ENCODE measurements at places on chromosomes 5 and 9.

DNA sequence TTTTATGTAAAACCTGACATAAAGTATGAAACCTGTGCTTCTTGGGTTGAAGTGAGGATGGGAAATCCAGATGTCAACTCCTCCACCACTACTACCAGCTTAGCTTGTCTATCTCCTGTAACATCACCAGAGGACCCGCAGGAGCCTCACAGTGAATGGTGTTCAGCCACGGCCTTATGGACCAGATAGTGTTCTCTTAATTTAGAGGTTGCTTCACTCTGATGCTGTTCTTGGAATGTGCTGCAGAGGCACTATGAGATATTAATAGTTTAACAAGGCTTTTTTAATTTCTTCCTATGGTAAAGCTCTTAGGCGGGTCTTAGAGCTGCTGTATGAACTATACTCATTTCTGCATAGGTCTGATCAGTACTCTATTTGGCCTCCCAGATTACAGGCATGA is 27.9 kb downstream of the NFX1 start:
- DNase-seq: no peak

GRCh38 chr5:81310402-81311063 is 9.1 kb downstream of the ZCCHC9 start:
- DNase-seq: no peak

GRCh38 chr9:2477755-2478154 is 143.8 kb upstream of the VLDLR start:
- DNase-seq: no peak

DNA sequence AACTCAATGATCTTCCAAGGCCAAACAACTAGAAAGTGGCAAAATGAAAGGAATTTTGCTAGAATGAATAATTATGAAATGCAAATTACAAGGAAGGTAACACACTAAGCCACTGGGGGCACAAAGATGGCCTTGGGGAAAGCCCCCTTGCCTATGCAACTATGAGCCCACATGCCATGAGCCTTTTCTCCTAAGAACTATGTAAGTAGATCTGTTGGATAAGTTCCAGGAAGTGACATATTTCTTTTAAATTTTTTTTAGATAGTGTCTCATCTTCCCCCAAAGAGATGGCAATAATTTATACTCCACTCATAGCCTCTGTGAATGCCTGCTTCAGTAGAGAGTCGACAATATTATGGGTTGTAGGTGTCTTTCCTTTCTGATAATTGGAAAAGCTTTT is 257.8 kb downstream of the AUH start:
- DNase-seq: no peak

DNA sequence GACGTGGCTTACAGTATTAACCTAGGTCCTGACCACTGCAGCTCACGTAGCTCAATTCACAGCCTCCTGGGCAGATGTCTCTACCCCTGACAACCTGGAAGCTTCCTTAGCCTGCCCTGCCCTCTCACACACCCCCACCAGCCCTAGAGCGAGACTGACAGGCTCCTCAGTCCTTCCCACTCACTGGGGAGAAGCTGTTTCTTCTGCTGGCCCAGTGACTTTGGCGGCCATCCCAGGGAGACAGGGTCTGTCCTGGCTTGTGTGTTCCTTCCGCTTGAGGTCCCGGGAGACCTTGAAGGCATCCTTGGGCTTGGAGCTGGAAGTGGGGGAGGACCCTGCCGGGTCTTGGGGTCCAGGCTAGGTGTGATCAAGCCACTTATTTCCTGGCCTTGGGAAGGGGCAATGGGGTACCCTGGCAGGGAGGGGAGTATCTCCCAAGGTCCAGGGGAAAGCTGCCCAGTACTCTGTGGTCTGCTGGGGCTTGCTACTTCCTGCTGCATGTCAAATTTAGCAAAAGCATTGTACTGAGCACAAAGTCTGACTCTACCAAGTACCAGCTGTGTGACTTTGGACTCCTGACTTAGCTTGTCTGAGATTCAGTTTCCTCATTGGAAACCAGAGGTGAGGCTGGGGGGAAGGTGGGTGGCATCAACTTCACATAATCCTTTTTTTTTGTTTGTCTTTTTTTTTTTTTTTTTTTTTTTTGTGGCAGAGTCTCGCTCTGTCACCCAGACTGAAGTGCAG is 1.9 kb downstream of the MIGA2 start:
- DNase-seq: no peak

- DNase-seq: no peak
These were observed 129.8 kb downstream of the CD180 start for GRCh38 chr5:67066815-67067214.

- peak; percentile 15 for DNase-seq
These were observed 31.6 kb downstream of the TNFSF8 start for GRCh38 chr9:114898741-114899140.

DNA sequence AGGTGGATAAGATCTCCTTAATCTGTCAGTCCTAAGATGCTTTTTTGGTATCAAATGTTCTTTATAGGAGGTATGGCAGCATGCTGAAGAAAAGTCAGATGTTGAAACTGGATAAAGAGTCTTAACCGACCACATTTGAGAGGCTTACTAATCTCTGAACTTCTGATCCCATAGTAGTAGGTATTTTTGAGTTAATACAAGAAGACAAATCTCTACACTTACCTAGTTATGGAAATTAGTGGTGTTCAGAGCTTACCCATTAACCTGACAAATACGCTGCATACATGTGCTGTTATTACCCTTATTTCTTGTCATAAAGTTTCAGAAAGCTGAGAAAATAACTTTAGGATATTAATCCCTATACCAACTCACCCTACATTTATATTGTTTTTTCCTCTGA is 83.0 kb downstream of the ISL1 start:
- no peak for DNase-seq

GRCh38 chr5:97085459-97086181 is 56.8 kb downstream of the LIX1 start:
- DNase-seq: no peak

DNA sequence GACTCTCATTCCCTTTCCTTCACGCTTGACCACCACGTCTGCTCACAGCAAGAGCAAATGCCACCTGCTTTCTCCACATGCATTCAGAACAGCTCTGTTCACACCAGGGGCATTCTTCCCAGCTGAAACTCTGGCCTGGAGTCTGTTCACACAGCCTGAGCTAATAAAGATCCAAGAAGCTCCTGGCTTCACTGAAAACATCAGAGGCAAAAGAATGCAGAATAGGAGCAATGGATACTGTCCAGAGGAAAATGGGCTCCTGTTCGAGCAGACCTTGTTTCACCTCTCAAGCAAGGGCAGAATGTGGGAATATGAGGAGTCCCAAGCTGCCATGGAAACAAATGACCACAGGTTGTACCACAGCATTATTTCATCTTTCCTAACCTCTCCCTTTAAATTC is 402.7 kb upstream of the TNC start:
- DNase-seq: no peak

GRCh38 chr5:149608936-149609545 is 27.7 kb downstream of the ARHGEF37 start:
- no peak for DNase-seq

GRCh38 chr9:297104-297972 is 82.7 kb downstream of the DOCK8 start:
- peak; percentile 17 for DNase-seq

- no peak for DNase-seq
These were observed 60.1 kb upstream of the ZNF608 start for GRCh38 chr5:124806373-124807077.

GRCh38 chr9:7239708-7240107 is 481.9 kb downstream of the KDM4C start:
- DNase-seq: no peak

DNA sequence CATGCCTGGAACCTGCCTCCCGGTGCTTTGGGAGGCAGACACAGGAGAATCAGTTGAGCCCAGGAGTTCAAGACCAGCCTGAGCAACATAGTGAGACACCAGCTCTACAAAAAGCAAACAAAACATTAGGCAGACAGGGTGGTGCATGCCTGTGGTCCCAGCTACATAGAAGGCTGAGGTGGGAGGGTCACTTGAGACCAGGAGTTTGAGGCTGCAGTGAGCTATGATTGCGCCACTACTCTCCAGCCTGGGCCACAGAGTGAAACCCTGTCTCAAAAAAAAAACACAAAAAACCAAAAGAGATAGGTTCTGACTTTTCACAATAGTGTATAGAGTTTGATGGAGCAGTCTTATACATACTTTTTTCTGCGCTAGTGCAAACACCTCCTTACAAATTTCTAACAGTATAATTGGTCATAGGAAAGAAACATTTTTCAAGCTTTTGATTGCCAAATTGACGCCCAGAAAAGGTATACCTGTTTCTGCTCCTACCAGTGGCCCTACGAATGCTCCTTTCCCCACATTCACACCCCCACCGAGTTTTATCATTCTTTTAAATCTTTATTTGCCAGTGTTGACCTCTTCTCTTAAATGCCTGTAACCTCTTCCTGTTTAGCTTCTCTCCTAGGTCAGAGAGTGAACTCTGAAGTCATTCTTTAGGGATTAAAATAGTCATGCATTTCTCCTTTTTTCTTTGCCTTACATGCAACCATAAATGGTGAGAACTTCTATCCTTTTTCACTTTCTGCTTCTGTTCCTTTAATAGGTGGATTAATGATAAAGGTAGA is 7.5 kb downstream of the DOCK8 start:
- no peak for DNase-seq

GRCh38 chr5:181204826-181205760 is at the start of gene TRIM7:
TSS of gene TRIM7 (minus strand) at chr5:181205196. CDS start at chr5:181205110, 86 bp downstream.
- DNase-seq: no peak

- DNase-seq: no peak
These were observed 182.6 kb upstream of the ELL2 start for GRCh38 chr5:96144289-96144688.

DNA sequence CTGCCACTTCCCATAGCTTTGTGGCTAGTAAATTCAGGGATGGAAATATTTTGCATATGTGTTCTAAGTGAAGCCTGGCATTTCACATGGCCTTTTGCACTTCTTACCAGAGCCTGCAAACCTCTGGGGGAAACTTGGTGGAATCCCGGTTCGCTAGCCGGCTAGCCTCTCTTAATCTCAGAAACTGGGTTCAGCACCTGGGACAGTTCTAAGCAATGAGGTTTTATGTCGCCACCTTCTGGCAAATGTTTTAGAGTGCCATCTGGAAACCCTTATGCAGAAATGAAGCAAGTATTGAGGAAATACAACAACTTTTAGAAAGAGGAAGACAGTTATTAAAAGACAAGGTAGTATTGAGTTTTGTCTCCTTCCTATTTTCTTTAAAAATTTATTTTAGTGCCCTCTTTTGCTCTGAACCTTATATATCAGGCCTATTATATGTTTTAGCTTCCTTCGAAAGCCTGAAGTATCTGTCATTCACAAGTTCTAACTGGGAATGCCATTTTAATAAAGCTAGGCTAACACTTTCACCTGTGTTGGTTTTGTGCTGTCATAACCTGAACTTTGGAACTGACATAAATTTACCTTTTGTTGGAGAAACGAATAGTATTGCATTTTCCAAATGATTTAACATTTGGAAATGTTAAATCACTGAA is 963 bp upstream of the HTR1A start:
- peak; percentile 19 for DNase-seq

- DNase-seq: no peak
These were observed 162.2 kb downstream of the GADD45G start for GRCh38 chr9:89766991-89767390.
